ENCODE measurements at places on chromosomes 2 and 18. TPM values are rescaled to one million over a fixed set of nuclear protein-coding genes. Genes with fewer than 3 reads are reported as not detected.

Gene DNAJC27
- 2.6 TPM for total RNA-seq

Gene LCT
- 0.03 TPM for total RNA-seq

Gene TSGA10
- 2.7 TPM for total RNA-seq

Gene LAPTM4A
- 245 TPM for total RNA-seq
